Aorta (tissue), 5 donors: ENCODE measurements at places on chromosomes 16 and 17. TPM values are rescaled to one million over a fixed set of nuclear protein-coding genes. Genes with fewer than 3 reads are reported as not detected.

Gene SHMT1
- total RNA-seq: 13.3 TPM

Gene CCDC182
- not detected for total RNA-seq

DNA sequence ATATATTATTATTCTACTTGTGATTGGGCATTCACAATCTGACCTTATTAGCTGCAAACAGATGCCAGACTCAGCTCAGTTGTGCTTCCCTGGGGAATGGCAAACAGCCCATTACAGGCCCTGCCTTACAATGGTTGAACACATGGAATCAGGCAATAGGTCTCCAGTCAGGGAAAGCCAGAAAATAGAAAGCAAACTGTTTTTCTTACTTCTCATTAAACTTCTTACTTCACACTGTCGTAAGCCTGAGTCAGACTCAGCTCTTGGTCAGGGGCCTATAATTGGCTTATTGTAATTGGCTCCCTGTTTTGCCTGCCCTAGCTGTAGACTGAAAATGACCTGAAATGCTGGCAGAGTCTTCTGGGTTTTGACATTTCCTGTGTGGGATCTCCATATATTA is 77.0 kb upstream of the CA10 start:
- H3K4me3 ChIP-seq: no peak overlapping the region
- no peak for DNase-seq
- no peak overlapping the region for H3K27ac ChIP-seq
- peaks cover 6% of the 10 kb centered on the region for H3K4me1 ChIP-seq
- H3K27me3 ChIP-seq: no peaks in the 10 kb centered on the region

DNA sequence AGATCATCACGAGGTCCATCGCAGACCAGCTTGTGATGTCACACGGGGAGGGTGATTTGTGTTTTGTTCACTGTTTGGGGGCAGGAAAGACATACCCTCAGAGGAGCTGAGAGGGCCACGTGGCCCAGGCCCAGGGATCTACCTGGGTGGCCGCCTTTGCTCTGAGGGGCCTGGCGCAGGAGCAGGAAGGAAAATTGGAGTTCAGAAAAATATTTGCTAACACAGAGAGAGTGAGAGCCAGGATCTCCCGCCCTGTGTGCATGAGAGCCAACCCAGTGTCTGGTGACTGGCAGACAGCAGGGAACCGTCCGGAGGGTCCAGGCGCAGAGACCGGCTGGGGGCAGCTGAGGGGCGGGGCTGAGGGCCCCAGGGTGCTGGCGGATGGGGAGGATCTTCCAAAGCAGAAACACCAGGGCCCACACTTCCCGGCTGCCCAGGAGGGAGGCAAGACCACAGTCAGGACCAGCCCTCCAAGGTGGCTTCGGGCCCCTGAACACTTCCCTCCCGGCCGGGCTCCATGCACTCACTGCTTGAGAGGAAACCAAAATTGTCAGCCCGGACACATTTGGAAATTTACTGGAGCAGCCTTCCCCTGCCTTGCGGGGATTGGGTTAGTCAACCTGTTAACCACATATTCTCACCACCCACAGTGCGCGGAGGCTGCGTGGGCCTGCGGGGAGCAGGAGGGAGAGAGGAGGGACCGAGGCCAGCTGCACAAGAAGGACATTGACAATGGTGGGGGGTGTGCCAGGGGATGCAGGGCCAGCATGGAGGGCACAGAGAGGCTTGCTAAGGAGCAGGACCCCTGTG is 52.6 kb downstream of the RBFOX3 start:
- no peaks in the 10 kb centered on the region for H3K36me3 ChIP-seq
- DNase-seq: peak; percentile 67
- no peak overlapping the region for H3K4me3 ChIP-seq
- H3K4me1 ChIP-seq: no peaks in the 10 kb centered on the region
- H3K27me3 ChIP-seq: no peaks in the 10 kb centered on the region
- H3K27ac ChIP-seq: no peak overlapping the region

DNA sequence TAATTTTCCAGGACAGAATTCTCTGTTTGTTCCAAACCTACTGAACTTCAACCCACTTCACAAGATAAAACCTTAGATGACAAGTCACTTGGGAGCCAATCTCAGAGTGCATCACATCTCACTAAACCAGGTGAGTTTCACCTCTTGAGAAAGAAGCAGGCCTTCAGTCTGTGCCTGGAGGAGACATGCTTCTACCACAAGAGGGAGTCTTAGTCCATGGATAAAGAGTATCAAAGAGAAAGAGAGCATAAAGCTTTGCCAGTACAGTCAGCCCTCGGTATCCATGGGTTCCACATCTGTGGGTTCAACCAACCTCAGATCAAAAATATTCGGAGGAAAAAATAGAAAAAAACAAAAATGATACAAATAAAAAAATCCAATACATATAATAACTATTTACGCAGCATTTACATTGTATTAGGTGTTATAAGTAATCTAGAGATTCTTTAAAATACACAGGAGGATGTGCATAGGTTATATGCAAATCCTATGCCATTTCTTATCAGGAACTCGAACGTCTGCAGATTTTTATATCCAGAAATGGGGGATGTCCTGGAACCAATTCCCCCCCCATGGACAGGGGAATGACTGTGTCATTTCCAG is 37.7 kb downstream of the DUSP14 start:
- no peak overlapping the region for H3K27ac ChIP-seq
- H3K4me1 ChIP-seq: no peaks in the 10 kb centered on the region
- H3K36me3 ChIP-seq: peaks cover 3% of the 10 kb centered on the region
- no peaks in the 10 kb centered on the region for H3K27me3 ChIP-seq
- no peak for DNase-seq

- H3K36me3 ChIP-seq: no peaks in the 10 kb centered on the region
- DNase-seq: peak; percentile 30
- H3K4me3 ChIP-seq: no peak overlapping the region
- no peaks in the 10 kb centered on the region for H3K27me3 ChIP-seq
Observed at GRCh38 chr17:27554152-27554551, 76.8 kb upstream of the LGALS9 start.

GRCh38 chr17:45228763-45229539 is 7.3 kb downstream of the FMNL1 start:
- H3K4me1 ChIP-seq: no peaks in the 10 kb centered on the region
- no peaks in the 10 kb centered on the region for H3K36me3 ChIP-seq
- no peak overlapping the region for H3K4me3 ChIP-seq
- H3K27ac ChIP-seq: no peak overlapping the region
- no peaks in the 10 kb centered on the region for H3K27me3 ChIP-seq
- DNase-seq: peak; percentile 91

GRCh38 chr17:32584792-32585191 is 98.0 kb downstream of the CDK5R1 start:
- peaks cover 5% of the 10 kb centered on the region for H3K36me3 ChIP-seq
- H3K4me3 ChIP-seq: no peak overlapping the region
- no peak for DNase-seq
- no peaks in the 10 kb centered on the region for H3K4me1 ChIP-seq
